T-cell (primary cell): ENCODE measurements at places on chromosomes 13 and 19. TPM values are rescaled to one million over a fixed set of nuclear protein-coding genes. Genes with fewer than 3 reads are reported as not detected.
A peak's percentile ranks its signal among the peaks of the same experiment; 100 is the strongest.

The KLK3 gene
- total RNA-seq: not detected

The ZSCAN1 gene
- not detected for total RNA-seq

The PSG2 gene
- not detected for total RNA-seq

DNA sequence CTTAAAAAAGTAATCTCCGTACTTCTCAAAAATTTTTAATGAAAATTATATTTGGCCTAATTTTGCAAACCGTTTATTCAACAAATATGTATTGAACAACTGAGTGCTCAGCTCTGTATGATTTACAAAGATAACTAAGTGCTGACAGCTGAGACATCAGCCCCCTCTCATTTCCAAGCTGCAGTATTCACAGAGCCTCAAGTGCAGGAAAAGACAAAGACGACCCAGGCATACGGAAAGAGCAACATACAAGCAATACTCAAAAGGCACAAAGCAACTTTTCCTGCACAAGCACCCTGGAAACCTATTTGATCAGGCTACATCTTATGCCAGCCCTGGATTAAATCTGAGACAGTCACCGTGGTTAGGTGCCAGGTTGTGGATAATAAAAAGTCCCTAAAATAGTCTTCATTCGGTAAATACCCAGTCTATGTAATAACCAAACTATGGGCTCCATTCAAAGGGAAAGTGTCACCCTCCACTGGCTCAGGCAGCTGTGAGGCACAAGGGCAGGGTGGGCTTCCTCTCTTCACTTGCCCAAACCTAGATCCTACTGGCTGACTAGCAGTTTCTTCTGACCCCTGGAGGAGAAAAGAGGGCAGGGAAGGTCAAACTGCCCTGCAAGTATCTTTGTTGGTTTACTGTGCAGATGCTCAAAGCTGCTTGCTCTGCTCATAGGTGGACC lies 65.5 kb downstream of the TBC1D4 start:
- no peaks in the 10 kb centered on the region for H3K27me3 ChIP-seq
- no peak overlapping the region for H3K4me3 ChIP-seq
- H3K4me1 ChIP-seq: no peaks in the 10 kb centered on the region
- DNase-seq: no peak
- H3K36me3 ChIP-seq: no peaks in the 10 kb centered on the region
- H3K27ac ChIP-seq: no peak overlapping the region

- H3K4me1 ChIP-seq: no peaks in the 10 kb centered on the region
- no peak for DNase-seq
- H3K27ac ChIP-seq: no peak overlapping the region
Observed at GRCh38 chr13:79898202-79898826, 417.4 kb downstream of the NDFIP2 start.

DNA sequence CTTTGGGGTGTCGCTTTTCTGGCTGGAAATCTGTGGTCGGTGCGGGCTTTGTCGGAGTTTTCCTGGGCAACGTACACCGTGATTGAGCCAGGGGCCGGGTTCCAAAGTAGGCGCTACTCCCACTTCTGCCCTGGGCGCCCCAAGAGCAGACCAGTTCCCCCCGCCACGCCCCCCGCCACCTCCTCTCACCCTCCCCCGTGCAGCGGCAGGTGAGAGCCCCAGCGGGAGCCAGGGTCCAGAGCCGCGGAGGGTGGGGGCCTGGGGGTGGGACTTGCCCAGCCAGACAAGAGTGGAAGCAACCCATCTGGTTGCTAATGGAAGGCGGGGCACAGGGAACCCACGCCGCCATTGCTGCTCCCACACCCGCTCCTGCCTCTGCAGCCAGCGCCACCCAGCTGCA lies 2195.9 kb downstream of the PCDH9 start:
- no peak overlapping the region for H3K4me3 ChIP-seq
- H3K4me1 ChIP-seq: no peaks in the 10 kb centered on the region
- no peak for DNase-seq
- H3K27me3 ChIP-seq: no peaks in the 10 kb centered on the region
- H3K36me3 ChIP-seq: no peaks in the 10 kb centered on the region
- no peak overlapping the region for H3K27ac ChIP-seq

- H3K4me1 ChIP-seq: no peaks in the 10 kb centered on the region
- H3K27ac ChIP-seq: no peak overlapping the region
- no peak overlapping the region for H3K4me3 ChIP-seq
- peaks cover 12% of the 10 kb centered on the region for H3K36me3 ChIP-seq
- no peak for DNase-seq
Observed at GRCh38 chr13:48449656-48450055, 36.7 kb upstream of the LPAR6 start.

- no peaks in the 10 kb centered on the region for H3K27me3 ChIP-seq
- no peaks in the 10 kb centered on the region for H3K36me3 ChIP-seq
- no peaks in the 10 kb centered on the region for H3K4me1 ChIP-seq
- no peak overlapping the region for H3K27ac ChIP-seq
- H3K4me3 ChIP-seq: no peak overlapping the region
Observed at GRCh38 chr13:102708991-102709390, 14.1 kb upstream of the METTL21C start.

DNA sequence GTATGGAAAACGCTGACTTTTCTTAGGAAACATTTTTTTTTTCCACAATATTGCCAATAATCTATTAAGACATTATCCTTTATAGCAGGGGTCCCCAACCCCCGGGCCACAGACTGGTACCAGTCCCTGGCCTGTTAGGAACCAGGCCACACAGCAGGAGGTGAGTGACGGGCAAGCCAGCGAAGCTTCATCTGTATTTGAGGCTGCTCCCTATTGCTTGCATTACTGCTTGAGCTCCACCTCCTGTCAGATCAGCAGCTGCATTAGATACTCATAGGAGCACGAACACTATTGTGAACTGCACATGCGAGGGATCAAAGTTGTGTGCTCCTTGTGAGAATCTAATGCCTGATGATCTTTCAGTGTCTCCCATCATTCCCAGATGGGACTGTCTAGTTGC lies 793.7 kb downstream of the SLITRK5 start:
- H3K27me3 ChIP-seq: no peaks in the 10 kb centered on the region
- no peak overlapping the region for H3K4me3 ChIP-seq
- no peaks in the 10 kb centered on the region for H3K4me1 ChIP-seq
- no peak for DNase-seq
- H3K27ac ChIP-seq: no peak overlapping the region
- H3K36me3 ChIP-seq: no peaks in the 10 kb centered on the region

DNA sequence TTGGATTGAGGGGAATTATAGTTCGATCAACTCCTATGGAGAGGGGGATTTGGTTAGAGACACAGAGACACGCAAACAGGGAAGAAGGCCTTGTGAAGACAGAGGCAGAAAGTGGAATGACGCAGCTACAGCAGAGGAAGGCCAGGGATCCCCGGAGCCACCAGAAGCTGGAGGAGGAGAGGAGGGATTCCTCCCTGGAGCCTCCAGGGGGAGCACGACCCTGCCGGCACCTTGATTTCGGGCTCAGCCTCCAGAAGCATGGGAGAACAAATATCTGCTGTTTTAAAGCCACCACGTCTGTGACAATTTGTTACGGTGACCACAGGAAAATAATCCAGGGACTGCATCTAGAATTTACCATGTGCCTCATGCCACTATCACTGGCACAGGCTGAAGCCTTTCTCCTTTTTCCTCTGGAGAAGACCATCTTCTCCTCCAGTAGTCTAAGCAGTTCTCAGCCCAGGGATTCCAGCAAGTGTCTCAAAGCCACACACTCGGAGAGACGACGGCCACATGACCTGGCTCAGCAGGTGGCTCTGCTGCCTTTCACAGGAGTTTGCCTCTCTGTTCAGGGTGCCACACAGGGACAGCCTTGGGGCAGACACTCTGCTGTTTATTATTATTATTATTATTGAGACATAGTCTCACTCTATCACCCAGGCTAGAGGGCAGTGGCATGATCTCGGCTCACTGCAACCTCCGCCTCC lies 39.9 kb upstream of the CCNE1 start:
- H3K27ac ChIP-seq: no peak overlapping the region
- no peaks in the 10 kb centered on the region for H3K4me1 ChIP-seq
- peak; percentile 10 for DNase-seq
- H3K36me3 ChIP-seq: no peaks in the 10 kb centered on the region
- H3K27me3 ChIP-seq: no peaks in the 10 kb centered on the region
